LoVo (cell line): ENCODE measurements at places on chromosomes 11 and 22.
A peak's percentile ranks its signal among the peaks of the same experiment; 100 is the strongest.

- DNase-seq, result no peak
These were observed 13.2 kb upstream of the APOL6 start for GRCh38 chr22:35634943-35635540.

- no peak for DNase-seq
These were observed 1.8 kb downstream of the YWHAH start for GRCh38 chr22:31945971-31946680.

GRCh38 chr11:36162006-36162882 is 127.0 kb downstream of the COMMD9 start:
- DNase-seq, result no peak

GRCh38 chr11:32527261-32528175 is 56.1 kb upstream of the EIF3M start:
- DNase-seq, result no peak

GRCh38 chr22:46660604-46661201 is 40.5 kb downstream of the GRAMD4 start:
- DNase-seq, result no peak

GRCh38 chr11:64276653-64277431 is 7.6 kb downstream of the BAD start:
- peak; percentile 75 for DNase-seq

DNA sequence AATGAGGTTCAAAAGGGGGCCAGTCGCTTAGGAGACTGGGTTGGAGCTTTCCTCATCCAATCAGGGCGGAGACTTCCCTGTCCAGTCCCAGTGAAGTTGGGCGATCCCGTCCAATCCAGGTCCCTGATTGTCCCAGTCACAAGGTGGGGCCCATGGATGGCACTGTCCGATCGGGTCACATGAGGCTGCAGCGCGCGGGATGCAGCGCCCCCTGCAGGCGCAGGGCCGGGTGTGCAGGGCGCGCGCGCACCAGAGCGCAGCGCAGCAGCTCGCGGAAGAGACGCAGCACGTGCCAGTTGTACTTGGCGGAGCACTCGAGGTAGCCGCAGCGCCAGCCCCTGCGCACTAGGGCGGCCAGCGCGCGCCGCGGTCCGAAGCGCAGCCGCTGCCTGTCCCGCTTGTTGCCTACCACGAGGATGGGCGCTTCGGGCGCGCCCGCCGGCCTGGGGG is 2.3 kb downstream of the RASL10A start:
- no peak for DNase-seq

DNA sequence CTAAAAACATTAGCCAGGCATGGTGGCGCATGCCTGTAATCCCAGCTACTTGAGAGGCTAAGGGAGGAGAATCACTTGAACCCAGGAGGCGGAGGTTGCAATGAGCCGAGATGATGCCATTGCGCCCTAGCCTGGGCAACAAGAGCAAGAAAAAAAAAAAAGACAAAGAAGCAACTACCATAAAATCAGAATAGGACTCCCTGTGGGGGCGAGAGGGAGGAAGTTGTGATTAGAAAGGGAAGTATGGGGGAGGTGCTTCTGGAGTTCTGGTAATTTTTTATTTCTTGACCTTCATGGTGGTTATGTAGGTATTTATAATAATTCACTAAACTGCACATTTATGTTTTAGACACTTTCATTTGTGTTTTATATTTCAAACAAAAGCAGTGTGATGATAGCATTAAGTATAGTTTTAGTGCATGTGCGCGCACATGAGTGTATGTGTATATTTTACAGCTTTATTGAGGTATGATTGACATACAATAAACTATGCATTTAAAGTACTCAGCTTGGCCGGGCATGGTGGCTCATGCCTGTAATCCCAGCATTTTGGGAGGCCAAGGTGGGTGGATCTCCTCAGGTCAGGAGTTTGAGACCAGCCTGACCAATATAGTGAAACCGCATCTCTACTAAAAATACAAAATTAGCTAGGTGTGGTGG is 43.5 kb downstream of the SIK2 start:
- DNase-seq, result no peak
